ENCODE measurements at places on chromosomes 7 and 10. TPM values are rescaled to one million over a fixed set of nuclear protein-coding genes. Genes with fewer than 3 reads are reported as not detected.

GDF2 gene
- not detected for total RNA-seq

MYOZ1 gene
- 0.48 TPM for total RNA-seq

OGDH gene
- total RNA-seq: 78.9 TPM

KCNIP2 gene
- 0.55 TPM for total RNA-seq

CLDN4 gene
- 0.26 TPM for total RNA-seq

TRIM50 gene
- total RNA-seq: not detected

All from HFFc6 (cell line).